Activated CD8-positive, alpha-beta memory T cell treated with anti-CD3 and anti-CD28 coated beads, Interleukin-2, amount 10 ng/mL, durations not matched to agents 7 days and 5 days (primary cell): ENCODE measurements at places on chromosomes 12 and 14. TPM values are rescaled to one million over a fixed set of nuclear protein-coding genes. Genes with fewer than 3 reads are reported as not detected.

DNA sequence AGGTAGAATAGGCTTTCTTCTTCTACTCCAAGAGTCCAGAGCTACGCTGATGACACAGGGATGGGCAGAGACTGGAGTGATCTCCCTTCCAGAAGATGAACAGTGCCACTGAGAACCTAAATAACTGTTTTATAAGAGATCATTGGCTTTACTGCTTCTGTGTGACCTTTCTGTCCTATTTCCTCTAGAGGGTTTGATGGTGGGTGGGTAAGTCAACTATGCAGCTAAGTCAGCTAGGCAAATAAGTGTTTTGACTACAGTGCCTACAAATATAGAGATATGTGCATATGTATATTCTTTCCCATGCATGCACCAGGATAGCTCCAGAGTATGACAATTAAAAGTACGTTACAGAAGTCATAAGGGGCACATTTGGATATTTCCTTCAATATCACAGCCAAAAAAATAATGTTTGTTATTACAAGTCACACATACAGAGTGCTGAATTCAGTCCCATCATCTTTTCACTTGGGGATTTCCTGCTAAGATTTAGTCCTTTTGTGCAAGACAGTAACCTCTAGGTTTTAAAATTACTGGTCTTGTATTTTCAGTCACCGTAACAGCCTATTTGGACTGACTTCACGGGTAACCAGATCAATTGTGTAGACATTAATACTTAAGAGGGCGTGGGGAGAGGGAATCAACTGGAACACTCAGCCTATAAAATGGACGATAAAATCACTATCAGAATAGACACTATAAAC lies 412.6 kb upstream of the SOX5 start:
- no peaks in the 10 kb centered on the region for H3K4me1 ChIP-seq
- H3K27ac ChIP-seq = no peak overlapping the region
- H3K4me3 ChIP-seq = no peak overlapping the region

GRCh38 chr12:118467641-118468305 lies 91.4 kb downstream of the SUDS3 start:
- no peak overlapping the region for H3K27ac ChIP-seq
- DNase-seq = no peak
- no peaks in the 10 kb centered on the region for H3K27me3 ChIP-seq
- no peak overlapping the region for H3K4me3 ChIP-seq

- no peak overlapping the region for H3K4me3 ChIP-seq
- no peak overlapping the region for H3K27ac ChIP-seq
- peaks cover 5% of the 10 kb centered on the region for H3K4me1 ChIP-seq
- DNase-seq = no peak
- H3K27me3 ChIP-seq = peaks cover 11% of the 10 kb centered on the region
Measured at GRCh38 chr14:99759546-99759925, 33.7 kb upstream of the EML1 start.

DNA sequence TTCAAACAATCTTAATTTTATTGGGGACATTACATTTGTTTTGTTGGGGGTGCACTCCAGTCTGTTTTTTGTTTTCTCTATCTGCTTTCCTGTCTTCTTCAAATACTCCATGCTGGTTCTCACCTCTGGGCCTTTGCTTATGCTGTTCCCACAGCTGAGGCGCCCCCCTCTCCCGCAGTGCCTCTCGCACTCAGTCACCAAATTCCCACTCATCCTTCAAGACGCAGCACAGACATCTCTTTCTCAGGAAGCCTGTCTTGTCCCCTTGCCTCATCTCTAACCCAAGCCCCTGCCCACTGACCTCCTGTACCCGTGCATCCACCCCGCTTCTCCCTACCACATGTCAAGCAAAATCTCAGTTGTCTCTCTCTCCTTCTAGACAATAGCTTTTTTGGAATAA lies 43.7 kb upstream of the PRMT8 start:
- H3K4me1 ChIP-seq = no peaks in the 10 kb centered on the region
- no peak overlapping the region for H3K4me3 ChIP-seq
- DNase-seq = no peak
- H3K27me3 ChIP-seq = peaks cover 19% of the 10 kb centered on the region
- H3K36me3 ChIP-seq = no peaks in the 10 kb centered on the region

- H3K27ac ChIP-seq = no peak overlapping the region
- no peak for DNase-seq
- H3K4me3 ChIP-seq = no peak overlapping the region
- H3K4me1 ChIP-seq = peaks cover 6% of the 10 kb centered on the region
- no peaks in the 10 kb centered on the region for H3K36me3 ChIP-seq
- no peaks in the 10 kb centered on the region for H3K27me3 ChIP-seq
Measured at GRCh38 chr14:31263485-31264133, 56.0 kb upstream of the HECTD1 start.

- DNase-seq = no peak
- no peak overlapping the region for H3K27ac ChIP-seq
- peaks cover 3% of the 10 kb centered on the region for H3K36me3 ChIP-seq
- no peak overlapping the region for H3K4me3 ChIP-seq
- H3K27me3 ChIP-seq = no peaks in the 10 kb centered on the region
Measured at GRCh38 chr12:49582850-49583249, 14.9 kb upstream of the MCRS1 start.

DNA sequence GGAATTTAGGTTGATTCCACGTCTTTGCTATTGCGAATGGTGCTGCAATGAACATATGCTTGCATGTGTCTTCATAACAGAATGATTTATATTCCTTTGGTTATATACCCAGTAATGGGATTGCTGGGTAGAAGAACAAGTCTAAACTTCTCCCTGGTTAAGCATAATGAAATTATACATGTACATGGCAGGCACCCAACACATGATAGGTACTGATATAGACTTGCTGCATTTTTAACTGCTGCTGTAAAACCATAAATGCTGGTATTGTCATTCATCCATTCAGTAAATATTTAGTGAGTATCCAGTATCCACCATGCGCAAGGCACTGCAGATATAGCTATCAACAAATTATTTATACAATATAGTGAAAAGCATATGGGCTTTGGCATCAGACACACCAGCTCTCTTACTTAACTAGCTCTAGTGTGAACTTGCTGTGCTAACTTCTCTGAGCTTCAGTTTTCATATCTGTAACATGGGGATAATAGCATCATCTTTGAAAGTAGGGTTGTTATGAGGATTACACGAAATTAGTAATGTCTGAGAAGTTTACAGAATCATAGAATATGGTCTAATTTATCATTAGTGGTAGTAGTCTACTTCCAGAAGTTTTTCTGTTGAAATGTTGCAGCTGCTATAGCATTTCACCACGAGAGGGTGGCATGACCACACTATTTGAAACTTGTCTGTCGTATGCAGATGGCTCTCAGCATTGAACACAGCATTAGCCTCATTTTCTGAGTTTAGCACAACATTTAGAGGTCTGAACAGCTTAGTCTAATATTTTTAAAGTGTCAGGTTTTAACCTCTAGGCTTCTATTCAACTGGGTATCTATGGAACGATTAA lies 32.0 kb upstream of the SEL1L start:
- no peak overlapping the region for H3K27ac ChIP-seq
- peak; percentile 43 for DNase-seq
- no peaks in the 10 kb centered on the region for H3K36me3 ChIP-seq
- H3K27me3 ChIP-seq = peaks cover 26% of the 10 kb centered on the region
- no peak overlapping the region for H3K4me3 ChIP-seq
- H3K4me1 ChIP-seq = no peaks in the 10 kb centered on the region

DNA sequence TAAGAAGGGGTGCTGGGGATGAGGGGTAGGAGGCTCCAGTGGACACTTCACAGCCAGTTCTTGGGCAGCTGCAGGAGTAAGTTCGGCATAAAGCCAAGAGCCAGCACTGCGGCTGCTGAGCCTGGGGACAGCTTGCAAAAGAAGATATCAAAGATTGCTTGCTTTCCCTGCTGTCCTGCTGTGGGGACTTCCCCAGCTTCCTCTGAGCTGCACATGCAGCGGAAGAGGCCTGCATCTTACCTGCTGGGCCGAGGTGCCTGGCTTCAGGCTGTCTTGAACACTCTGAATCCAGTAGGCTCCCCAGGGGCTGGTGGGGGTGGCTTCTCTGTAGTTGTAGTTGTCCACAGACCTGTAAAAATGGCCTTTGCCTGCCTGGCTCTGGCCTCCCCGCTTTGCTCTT lies 1.3 kb downstream of the CHGA start:
- H3K27me3 ChIP-seq = peaks cover 22% of the 10 kb centered on the region
- no peak overlapping the region for H3K27ac ChIP-seq
- peaks cover 4% of the 10 kb centered on the region for H3K4me1 ChIP-seq
- no peaks in the 10 kb centered on the region for H3K36me3 ChIP-seq
- no peak overlapping the region for H3K4me3 ChIP-seq

DNA sequence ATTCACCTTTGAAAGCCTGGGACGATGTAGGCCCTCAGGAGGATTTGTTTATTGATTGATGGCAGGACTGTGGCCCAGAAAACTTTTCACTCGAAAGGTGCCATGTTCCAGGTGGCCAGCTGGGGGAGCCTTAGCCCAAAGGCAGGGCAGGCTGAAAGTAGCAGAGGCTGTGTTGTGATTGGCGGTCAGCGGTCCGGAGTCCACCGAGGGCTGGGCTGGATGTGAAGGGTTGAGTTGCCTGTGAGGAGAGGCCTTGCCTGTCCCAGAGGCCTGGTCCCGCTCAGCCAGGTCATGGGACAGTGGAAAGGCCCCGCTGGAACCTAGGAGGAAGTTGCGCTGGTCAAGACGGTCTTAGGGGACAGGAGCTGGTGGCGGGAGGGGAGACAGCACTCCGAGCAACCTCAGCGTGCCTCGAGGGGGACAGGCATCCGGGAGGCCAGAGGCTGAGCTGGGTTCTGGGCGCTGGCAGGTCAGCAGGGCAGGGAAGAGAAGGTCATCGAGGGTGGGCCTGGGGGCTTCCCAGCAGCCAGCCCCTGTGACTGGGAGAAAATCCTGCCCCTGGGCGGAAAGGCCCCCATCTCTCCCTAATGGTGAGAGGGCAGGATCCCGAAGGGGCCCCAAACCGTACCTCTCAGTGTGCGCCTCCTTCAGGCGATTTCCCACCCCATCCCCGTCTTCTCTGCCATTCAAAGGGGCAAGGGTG lies 26.3 kb downstream of the CMA1 start:
- peak; percentile 71 for DNase-seq
- peaks cover 20% of the 10 kb centered on the region for H3K4me1 ChIP-seq
- H3K36me3 ChIP-seq = no peaks in the 10 kb centered on the region
- H3K27ac ChIP-seq = peak overlapping the region; percentile 71

DNA sequence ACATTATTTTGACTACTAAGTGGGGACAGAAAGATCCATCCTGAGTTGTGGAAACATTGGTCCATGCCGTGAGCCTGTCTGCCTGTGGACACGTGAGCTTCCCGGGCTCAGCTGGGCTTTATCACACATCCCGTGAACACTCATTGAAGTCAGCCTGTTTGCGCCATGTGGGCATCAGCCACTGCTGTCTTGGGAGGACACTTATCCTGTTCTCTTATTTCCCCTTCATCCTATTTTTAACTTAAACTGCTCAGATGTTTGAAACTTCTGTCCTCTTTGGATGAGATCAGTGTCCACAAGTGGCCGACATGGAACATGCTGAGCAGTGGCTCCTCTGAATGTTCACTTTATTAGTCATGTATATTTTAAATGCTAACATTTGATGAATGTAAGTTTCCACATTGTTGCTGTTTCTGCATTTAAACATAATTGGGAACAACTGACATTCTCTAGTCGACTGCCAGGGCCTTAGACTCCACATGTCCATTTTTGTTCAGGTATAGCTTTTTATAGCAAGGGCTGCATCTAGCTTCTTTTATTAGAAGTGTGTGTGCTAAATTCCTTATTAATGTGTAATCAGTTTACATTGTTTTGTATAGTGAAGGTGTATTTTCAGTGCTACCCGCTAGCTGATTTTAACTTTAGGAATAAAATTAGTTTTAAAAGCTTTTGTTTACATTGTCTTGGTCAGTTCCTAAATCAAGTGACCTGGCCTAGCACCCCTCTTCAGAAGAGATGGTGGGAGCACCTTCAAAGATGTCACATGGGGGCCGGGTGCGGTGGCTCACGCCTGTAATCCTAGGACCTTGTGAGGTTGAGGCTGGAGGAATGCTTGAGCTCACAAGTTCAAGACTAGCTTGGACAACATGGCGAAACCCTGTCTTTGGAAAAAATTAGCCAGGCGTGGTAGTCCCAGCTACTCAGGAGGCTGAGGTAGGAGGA lies 24.0 kb downstream of the RNF34 start:
- H3K27me3 ChIP-seq = no peaks in the 10 kb centered on the region
- H3K36me3 ChIP-seq = peaks cover 77% of the 10 kb centered on the region
- peaks cover 6% of the 10 kb centered on the region for H3K4me1 ChIP-seq
- no peak for DNase-seq
- H3K27ac ChIP-seq = no peak overlapping the region

DNA sequence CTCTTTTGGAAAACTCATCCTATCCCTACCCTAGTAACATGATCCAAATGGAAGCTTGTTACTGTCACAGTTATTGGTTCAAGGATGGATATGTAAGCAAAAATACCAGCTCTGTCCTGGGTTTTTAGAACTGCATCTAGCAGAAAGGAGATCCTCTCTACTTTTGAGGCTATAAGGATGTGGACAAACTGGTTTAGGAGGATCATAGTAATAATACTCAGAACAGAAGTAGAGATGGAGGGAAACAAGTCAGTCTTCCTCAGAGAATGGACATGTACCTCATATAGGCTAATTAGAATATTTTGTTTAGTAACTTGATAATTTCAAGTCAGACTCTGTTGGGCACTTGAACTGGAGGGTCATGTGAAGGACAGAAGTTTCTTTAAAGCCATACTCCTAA lies 26.6 kb downstream of the FUT8 start:
- DNase-seq = no peak
- H3K4me3 ChIP-seq = no peak overlapping the region
- no peaks in the 10 kb centered on the region for H3K27me3 ChIP-seq

GRCh38 chr12:69896653-69897381 lies 71.8 kb downstream of the MYRFL start:
- peaks cover 11% of the 10 kb centered on the region for H3K27me3 ChIP-seq
- H3K27ac ChIP-seq = no peak overlapping the region
- no peak for DNase-seq
- no peak overlapping the region for H3K4me3 ChIP-seq

DNA sequence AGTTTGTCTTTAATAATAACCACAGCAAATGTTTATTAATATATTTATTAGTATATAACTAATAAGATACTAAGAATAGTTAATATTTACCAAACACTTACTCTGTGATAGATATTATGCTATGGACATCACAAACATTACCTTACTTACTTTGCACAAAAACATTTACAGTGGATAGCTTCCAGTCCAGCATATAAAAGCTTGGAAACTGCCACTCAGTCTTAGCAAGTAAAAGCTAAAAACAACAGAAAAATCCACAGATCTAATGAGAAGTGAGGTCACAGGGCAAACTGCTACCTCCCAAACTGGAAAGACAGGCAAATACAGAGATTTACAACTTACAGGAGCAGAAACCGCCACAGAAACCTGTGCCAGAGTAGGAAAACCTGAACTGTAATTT lies 99.8 kb downstream of the METTL25 start:
- H3K27ac ChIP-seq = no peak overlapping the region
- no peak for DNase-seq
- H3K27me3 ChIP-seq = no peaks in the 10 kb centered on the region
- H3K36me3 ChIP-seq = no peaks in the 10 kb centered on the region

Gene NFATC4
- total RNA-seq = not detected

Gene RFLNA
- total RNA-seq = not detected

Gene STXBP6
- not detected for total RNA-seq

Gene FAM186B
- total RNA-seq = not detected

Gene PLEKHH1
- 0.19 TPM for total RNA-seq

Gene DENND5B
- 0.06 TPM for total RNA-seq

Gene RASSF8
- 1.4 TPM for total RNA-seq

Gene GDF3
- not detected for total RNA-seq

Gene MANSC4
- total RNA-seq = not detected
